Activated CD4-positive, CD25-positive, alpha-beta regulatory T cell treated with anti-CD3 and anti-CD28 coated beads, Interleukin-2, amount 50 U/mL, for 16 hours (primary cell): ENCODE measurements at places on chromosomes 12 and 14.

GRCh38 chr12:88580051-88580871, at the start of gene KITLG:
KITLG (minus strand) TSS chr12:88580471; CDS start chr12:88580278, 193 bp downstream.
- DNase-seq, result no peak

DNA sequence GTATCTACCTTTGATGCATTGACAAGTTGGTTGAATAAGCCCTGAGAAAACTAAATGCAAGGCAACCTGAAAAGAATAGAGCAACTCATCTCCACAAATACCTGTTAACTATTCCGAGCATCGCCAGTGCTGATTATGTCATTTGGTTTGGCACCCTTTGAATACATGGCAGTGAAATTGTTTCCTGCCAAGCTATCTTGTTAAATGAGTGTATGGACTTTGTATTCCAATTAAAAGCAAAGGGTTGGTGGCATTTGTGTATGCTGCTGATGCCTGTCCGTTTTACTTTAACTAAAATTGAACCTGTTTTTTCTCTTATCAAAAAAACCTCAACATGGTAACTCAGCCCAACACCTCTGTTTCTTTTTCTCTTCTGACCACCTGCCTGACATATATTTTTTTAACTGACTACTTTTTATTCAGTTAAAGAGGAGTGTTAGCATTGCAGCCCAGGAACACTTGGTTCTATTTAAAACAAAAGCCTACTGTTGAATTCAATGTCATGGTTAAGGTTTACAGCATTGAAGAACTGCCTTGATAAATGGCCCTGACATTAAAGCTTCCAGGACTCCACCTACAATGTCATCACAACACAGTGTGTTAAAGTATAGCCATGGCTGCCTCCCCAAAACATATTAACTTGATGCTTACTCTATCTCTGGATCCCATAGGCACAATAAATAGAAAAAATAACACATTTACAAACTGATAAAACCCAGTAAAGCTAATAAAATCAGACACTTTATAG, 838.3 kb upstream of the NOVA1 start:
- no peak for DNase-seq

DNA sequence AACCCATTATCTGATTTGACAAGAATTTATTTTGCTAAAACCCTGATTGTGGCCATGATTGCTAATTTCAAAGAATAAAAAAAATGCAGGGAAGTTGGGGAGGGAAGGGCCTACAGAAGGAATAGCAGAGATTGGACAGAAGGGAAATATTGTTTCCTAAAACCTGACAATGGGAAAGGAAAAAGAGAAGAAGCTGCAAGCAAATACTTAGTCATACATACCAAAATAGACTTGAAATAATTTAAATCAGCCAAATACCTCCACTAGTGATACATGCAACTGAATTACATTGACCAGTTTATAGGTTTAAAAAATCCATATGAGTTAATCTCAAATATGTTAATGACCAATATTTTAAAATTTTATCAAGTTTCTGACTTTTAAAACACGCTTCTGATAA, 75.1 kb downstream of the PELI2 start:
- no peak for DNase-seq

DNA sequence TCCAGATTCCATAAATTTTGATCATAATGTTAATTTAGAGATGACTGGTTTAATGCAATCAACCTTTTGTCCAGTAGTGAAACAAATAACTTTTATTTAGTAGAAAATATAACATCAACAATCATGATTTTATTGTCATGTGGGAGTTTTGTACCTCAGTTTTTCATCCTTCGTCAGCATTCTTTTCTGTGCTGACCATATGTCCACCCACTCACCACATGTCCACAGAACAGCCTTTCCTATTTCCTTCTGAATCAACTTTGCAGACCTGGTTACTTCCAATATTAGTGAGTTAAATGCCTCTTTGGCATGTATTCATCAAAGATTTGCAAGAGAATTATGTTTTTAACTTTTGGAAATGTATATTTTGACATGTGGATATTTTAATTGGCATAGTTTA, 36.8 kb upstream of the CNTN1 start:
- no peak for DNase-seq

GRCh38 chr12:28017126-28017872, 44.8 kb upstream of the PTHLH start:
- DNase-seq, result no peak
